ENCODE measurements at places on chromosomes 6 and 20.

- no peak for DNase-seq
Measured at GRCh38 chr6:72724545-72724944, 102.7 kb downstream of the KCNQ5 start.

- DNase-seq: no peak
Measured at GRCh38 chr6:45256697-45257695, 71.1 kb upstream of the RUNX2 start.

DNA sequence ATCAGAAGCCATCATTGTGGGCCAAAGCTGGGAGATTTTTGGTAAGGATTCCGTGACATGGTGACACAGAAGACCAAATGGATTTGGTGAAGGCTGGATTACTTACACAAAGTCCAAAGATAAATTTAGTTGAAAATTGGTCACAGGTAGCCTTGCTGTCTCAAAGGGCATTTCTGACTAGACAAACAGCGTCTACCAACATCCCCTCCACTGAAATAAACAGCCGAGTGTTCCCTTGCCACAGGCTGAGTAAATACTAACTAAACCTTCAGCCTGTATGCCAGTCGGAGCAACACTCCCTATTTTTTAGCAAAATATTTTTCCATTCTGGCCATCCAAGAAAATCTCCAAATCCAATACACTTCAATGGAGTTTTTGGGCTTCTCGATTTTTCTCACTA lies 279.9 kb upstream of the CITED2 start:
- no peak for DNase-seq

- DNase-seq: no peak
Measured at GRCh38 chr20:904039-904545, 12.0 kb downstream of the ANGPT4 start.

GRCh38 chr6:106790935-106791334 lies 161.6 kb downstream of the QRSL1 start:
- no peak for DNase-seq

DNA sequence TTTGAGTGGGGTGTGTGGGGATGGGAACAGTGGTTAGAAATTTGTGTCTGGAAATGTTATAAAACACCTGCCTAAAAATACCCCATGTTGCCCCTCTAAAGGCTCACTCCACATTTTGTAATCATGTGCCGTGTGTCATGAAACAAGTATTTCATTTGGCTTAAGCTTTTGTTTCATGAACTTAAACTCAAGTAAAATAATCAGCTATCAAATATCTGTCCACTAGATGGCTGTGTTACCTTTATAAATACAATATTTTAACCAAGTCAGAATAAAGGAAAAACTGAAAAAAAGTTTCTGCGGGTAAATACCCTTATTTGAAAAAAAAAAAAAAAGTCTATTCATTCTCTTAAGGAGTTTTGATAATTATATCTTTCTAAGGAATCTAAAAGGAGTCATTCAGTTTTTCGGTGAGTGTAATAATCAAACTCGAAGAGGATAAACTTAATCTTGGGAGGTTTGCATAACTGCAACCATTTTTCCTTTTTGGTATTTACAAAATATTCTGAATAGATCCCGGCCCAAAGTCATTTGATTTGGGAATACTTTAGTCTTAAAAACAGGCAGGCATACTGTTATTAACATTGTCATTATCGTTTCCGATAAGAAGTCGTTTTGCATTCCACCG lies 29.9 kb upstream of the MTRF1L start:
- DNase-seq: no peak

GRCh38 chr6:30840935-30841643 lies 43.2 kb upstream of the DDR1 start:
- DNase-seq: no peak

GRCh38 chr6:110596354-110596753 lies 119.9 kb upstream of the SLC22A16 start:
- no peak for DNase-seq

- no peak for DNase-seq
Measured at GRCh38 chr6:7106215-7106751, 1.5 kb upstream of the RREB1 start.

DNA sequence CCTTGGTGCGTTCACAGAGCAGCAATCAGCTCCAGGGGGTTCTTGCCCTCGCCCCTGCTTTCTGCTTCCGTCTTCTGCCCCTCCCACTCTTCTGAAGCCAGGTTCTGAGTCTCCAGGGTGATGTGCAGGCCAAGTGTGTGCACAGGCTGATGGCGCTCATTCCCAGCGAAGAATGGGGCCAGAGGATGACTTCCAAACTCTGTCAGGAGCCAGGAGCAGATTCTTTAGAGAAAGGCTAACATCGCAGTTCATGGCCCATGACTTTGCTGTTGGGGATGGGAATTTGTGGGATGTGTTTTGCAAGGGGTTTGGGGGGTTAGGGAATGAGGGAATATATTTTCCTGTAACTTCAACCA lies 56.1 kb upstream of the CCN6 start:
- DNase-seq: no peak

DNA sequence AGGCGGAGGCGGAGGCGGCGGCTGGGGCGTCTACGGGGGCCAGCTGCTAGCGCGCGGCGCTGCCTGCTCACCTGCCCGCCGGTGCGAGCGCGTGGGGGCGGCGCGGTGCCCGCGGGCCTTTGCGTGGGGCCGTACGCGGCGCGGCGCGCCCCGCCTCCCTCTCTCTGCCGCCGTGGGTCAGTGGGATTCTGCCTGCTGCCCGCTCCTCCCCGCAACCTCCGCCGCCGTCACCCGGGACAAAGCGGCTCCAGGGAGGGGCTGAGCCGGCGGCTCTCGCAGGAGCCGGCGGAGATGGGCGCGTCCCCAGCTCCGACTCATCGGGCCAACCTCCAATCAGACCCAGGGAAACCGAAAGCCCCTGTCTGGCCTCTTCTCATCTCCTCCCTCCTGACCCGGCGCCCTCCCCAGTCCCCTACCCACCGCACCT lies at the start of gene RCAN2:
TSS of gene RCAN2 (minus strand) at position 249 of the 427 bp plus-strand sequence.
- no peak for DNase-seq

DNA sequence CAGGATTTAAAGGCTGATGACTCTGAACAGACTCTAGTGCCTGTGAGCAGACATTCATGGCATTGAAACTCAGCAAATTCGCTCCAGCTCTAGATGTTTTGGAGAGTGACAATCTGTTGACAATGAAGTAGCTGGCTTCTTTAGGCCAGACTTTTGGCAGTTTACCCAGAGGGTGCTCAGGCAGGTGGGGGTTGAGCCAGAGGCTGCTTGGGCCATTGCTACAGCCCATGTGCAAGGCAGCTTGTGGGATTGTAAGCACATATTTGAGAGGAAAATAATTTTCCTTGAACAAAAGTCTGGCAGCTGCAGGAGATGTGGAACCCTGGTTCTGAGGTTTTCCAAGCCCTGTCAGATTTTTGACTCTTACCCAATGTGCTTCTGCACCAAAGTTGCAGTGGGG lies 311.6 kb downstream of the CDC5L start:
- DNase-seq: no peak

DNA sequence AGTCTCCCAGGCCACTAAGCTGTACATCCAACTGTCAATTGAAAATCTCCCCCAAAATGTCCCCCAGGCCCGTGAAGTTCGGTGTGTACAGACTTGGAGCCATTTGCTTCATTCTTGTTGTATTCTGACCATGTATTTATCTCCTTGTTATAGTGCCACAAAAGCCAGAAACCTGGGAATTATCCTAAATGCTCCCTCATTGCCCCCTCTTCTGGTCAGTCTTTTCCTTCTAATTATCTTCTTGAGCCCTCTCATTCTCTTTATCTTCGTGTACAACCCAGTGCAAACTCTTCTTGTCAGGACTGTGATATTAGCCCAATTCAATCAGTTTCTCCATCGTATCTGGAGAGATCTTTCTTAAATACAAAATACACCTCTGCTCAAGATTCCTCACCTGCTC lies 64.7 kb downstream of the RFX6 start:
- DNase-seq: no peak

- no peak for DNase-seq
Measured at GRCh38 chr6:52846002-52846401, 5.4 kb upstream of the GSTA5 start.

GRCh38 chr6:10487668-10488327 lies 33.4 kb upstream of the GCNT2 start:
- no peak for DNase-seq

DNA sequence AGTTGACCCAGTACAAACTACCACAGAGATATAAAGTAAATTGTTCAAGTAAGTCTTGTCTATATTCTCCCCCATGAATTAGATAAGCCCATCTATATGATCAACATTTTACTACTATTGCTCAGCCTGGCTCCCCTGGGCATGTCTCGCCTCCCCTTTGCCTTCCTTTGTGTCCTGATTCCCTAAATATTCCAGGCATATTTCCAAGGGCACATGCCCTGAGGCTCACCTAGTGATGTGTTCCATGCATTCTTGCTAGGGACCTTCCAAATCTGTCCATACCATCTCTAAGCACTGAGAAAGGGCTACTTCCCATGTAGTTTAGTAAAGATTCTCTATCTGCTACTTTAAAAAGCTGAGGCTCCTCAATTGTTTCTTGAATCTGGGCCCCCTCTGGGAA lies 309.5 kb upstream of the PRND start:
- no peak for DNase-seq

- DNase-seq: no peak
Measured at GRCh38 chr6:154767003-154767723, 33.9 kb downstream of the SCAF8 start.

DNA sequence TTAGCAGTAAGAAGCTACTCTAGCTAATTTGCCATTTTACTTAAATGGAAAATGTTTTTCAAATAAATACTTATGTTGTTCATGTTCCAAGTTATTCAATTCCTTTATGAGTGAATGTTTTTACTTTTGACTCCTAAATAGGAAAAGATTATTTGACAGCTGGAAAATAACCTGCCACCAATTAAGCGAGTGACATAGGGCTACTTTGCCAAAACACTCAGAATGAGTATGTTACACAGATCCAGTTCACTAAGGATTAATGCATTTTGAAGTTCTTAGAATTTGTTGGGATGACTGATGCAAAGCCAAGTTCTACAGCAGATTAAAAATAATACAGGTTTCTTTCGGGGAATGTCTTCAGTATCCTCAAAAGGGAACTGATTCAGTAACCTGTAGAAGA lies 144.4 kb downstream of the ADGRG6 start:
- no peak for DNase-seq

DNA sequence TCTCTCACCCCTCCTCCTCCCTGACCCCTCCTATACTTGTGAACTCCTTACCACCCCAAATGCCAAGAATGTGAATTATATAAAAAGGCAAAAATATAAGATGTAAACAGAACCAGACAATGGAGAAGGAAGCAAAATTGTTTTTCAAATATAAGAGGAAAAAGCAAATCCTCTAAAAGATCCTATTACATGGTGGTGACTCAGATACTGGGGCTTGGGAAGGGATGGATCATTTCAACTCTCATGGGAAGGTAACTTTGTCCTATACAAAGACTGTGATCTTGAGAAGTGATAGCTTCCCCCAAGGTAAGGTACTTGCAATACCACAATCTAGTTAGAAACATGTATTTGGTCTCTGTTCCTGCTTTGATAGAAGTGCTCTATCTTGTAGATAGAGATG lies 24.6 kb upstream of the TNFRSF21 start:
- DNase-seq: no peak

- no peak for DNase-seq
Measured at GRCh38 chr20:10902576-10903282, 228.9 kb upstream of the JAG1 start.

- DNase-seq: no peak
Measured at GRCh38 chr6:155645325-155645724, 189.7 kb upstream of the NOX3 start.

- DNase-seq: no peak
Measured at GRCh38 chr20:58864346-58864745, 11.8 kb downstream of the GNAS start.

- no peak for DNase-seq
Measured at GRCh38 chr6:114218437-114219340, 124.1 kb downstream of the HS3ST5 start.

- DNase-seq: no peak
Measured at GRCh38 chr6:47235964-47236760, 73.5 kb downstream of the TNFRSF21 start.

- DNase-seq: no peak
Measured at GRCh38 chr6:1424306-1424927, 35.0 kb downstream of the FOXF2 start.

Measured in NK-92 treated with Interleukin-12 subunit alpha and Interleukin-12 subunit beta, amount 100 ng/mL, for 24 hours (cell line).